ENCODE measurements at places on chromosomes 2 and 18.

DNA sequence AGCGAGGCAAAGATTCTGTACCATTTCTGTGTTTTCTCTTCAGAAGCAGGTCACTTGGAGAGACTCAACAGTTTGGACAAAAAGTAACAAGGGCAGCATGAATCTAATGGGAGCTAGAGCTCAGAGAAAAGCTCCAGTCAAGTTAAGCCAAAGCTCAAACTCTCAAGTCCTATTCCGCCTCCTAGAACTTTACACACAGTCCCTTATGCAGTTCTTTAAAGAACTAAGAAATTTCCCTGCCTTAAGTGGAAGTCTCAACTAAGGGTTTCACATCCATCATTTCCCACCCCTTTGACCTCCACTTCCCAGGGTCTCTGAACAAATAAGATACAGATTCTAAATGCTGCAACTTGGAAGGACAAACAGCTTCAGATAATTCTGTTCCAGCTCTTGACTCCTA, 121.3 kb upstream of the RNU4ATAC start:
- no peak for DNase-seq

GRCh38 chr2:187003038-187003554, 154.1 kb upstream of the ZSWIM2 start:
- no peak for DNase-seq

- no peak for DNase-seq
Observed at GRCh38 chr2:207534417-207534816, 4.7 kb downstream of the CREB1 start.

DNA sequence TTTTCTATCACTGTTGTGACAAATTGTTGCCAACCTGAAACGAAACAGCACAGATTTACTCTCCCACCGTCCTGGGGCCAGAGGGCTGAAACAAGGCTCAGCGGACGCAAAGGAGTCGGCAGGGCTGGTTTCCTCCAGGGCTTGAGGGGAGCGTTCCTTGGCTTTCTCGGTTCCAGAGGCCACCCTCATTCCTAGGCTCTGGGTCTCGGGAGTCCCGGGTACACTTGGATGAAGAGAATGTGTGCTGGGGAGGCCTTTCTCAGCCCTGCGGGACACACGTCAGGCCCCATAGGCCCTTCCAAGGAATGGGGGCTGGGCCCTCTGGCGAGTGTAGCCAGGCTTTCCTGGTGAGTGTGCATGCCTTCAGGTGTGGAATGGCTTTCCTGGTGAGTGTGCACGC, 287.3 kb upstream of the HS6ST1 start:
- DNase-seq: no peak

DNA sequence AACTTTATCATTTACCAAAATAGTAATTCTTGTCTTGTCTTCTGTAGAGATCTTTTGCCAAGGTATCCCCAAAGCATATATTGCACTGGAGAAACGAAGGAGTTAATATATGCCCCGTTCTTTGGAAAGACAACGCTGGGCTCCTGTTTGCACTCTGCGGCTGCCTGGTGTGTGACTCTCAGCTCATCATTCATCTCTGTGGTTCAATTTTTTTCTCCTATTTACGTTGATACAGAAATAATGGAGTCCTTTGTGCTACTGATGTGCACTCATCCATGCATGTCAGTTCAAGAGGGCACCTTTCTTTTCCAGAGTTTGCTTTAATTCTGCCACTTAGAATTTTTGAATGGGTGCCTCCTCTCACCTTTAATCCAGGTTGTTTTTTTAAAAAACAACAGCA, 655.5 kb downstream of the DCDC2C start:
- no peak for DNase-seq

DNA sequence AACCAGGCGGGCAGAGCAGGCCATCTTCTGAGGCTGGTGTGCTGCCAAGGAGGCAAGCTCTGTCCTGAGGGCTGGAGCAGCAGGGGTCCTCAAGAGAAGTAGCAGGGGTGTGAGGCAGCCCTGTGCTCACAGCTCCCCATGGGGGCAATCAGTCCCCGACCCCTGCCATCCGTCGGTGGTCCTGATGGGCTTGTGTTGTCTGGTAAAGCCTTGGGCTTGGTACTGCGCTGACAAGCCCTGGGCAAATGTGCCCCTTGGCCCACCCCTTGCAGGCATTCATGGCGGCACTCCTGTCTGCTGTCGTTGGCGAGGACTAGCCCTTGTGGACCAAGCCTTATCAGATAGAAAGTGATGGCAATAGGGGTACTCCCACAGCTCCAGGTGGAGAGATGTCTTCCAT, 22.6 kb upstream of the SCLY start:
- no peak for DNase-seq

GRCh38 chr2:162308747-162309503, 9.6 kb downstream of the IFIH1 start:
- no peak for DNase-seq

GRCh38 chr2:134253117-134253704, 661 bp upstream of the MGAT5 start:
- no peak for DNase-seq

DNA sequence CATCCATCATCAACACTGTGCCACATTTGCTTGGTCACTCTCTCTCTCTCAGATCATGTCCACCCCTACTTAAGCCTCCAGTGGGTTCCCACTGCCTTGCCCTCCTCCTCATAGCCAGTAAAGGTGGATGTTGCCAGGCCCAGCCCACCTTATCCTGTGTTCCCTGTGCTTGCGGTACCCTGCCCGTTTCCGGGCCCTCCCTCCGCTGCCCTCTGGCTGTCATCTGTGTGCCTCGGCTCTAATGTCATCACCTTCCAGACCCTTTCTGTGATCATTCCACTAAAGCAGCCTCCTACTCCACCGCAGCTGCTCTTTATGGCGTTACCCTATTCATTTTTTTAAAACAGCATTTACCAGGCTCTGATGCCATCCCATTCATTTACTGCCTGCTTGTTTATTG, 305.7 kb upstream of the SKOR2 start:
- no peak for DNase-seq

GRCh38 chr2:9356261-9356660, 67.1 kb downstream of the ITGB1BP1 start:
- no peak for DNase-seq

- no peak for DNase-seq
Observed at GRCh38 chr2:234679301-234679740, 182.4 kb upstream of the ARL4C start.

GRCh38 chr2:181178130-181178529, 197.7 kb downstream of the UBE2E3 start:
- DNase-seq: no peak

GRCh38 chr18:13530879-13531387, 195.4 kb downstream of the FAM210A start:
- DNase-seq: no peak

GRCh38 chr18:67597759-67598158, 81.2 kb upstream of the DSEL start:
- no peak for DNase-seq

- no peak for DNase-seq
Observed at GRCh38 chr2:235127931-235128330, 176.1 kb downstream of the SH3BP4 start.

DNA sequence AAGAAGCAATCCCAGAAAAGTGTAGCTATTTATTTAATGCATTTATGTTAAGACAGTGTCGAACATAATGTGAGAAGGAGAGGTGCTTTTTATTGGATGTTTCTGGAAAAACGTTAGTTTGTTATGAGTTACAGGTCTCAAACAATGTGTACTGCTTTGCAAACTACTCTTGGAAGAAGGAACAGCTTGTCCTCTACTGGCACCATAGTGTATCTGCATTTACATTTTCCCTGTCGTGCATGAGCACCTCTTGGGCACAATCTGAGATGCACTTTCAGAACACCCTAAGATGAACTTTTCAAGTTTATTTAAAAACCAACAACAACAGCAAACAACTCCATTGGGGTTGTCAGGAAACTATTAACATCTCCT, 22.8 kb downstream of the CCNYL1 start:
- no peak for DNase-seq

GRCh38 chr18:13370995-13371625, 152.6 kb downstream of the LDLRAD4 start:
- no peak for DNase-seq

DNA sequence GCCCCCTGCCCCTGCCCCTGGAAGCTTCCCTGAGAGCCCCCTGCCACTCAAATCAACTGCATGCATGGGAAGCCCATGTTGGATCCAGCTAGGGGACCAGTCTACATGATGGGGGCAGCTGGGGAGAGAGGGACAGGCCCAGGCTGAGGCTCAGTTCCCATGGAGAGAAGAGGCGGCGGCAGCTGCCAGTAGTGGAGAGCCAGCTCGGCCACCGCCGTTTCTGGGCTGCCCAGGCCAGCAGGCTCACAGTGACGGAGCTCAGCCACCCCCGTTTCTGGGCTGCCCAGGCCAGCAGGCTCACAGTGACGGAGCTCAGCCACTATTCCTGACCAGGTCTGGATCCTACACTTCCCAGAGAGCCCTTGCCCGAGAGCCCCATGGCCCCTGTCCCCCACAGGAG, 3.6 kb downstream of the MAB21L4 start:
- DNase-seq: no peak

- DNase-seq: no peak
Observed at GRCh38 chr2:240325016-240326007, 110.2 kb upstream of the GPC1 start.

DNA sequence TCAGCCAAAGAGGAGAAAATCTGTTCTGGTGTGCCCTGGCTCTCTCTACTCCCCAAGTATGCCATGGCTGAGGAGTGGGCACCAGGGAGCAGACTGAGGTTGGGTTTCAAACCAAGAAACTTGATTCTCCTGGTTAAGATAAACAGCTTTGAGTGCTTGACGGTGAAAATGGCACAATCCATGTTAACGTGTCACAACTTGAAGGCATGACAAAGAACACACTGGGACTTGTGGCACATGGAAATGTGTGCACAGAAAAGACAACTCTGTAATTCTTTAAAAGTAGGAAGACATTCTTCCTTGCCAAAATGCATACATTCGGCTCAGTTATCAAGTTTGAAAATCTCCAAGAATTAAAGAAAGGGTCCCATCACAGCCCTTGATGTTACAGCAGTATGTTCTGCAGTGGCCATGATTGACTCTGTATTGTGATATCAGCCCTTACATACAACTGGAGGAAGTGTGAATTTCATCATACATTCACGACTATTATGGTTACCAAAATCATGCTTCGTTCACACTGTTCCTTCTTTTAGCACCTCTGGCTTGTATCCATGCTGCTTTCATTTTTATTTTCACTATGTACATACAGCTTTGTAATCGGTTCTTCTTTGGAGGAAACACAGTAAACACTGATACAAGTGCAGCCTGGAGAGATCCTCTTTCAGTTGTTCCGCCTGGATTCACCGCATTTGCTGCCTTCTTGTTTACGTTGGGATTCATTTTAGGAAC, 15.6 kb upstream of the ACTG2 start:
- DNase-seq: no peak

- DNase-seq: no peak
Observed at GRCh38 chr2:90076311-90076710, 1384.8 kb downstream of the RPIA start.

DNA sequence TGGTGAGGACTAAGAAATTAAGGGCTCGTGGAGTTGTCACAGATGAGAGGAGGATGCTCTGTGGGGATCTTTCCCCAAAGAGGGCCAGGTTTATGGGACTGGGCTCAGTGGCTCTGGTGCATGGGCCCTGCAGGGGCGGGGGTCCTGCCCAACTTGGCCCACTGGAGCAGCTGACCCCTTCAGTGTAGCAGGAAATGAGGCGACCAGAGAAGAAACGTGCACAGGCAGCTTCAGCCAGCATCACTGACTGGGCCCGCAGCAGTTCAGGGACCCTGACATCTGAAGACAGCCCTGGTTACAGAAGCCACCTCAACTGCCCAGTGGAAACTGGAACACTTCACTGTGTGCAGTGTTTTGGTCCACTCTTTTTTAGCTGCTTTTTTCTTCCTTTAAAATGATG, 72.8 kb downstream of the EMILIN2 start:
- DNase-seq: no peak

DNA sequence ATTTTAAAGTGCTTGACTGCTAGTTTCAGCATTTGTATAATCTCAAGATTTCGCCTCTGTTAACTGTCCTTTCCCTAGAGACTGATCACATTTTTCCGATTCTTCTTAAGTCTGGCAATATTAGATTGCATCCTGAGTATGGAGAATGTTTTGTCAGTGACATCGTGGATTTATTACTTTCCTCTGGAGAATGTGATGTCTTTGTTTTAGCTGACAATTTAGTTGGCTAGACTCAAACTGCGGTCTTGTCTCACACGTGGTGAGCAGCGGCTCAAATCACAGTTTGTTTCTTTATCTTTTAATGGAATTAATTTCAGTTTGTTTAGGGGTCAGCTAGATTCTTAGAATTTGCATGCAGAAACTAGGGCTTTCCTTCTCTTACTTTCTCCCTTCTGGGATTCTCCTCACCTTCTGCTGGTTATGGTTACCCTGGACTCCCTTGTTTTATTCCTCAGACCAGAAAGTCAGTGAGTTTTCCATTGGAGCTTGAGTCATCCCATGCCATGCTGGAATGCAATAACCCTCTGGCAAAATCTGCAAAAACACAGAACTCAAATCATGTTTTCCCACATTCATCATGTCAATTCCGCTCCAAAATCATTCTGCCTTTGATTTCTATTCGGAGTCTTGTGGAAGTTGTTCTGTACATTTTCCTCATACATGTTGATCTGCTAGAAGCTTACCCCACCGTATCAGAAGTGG, 327.2 kb upstream of the TRIB2 start:
- DNase-seq: no peak

DNA sequence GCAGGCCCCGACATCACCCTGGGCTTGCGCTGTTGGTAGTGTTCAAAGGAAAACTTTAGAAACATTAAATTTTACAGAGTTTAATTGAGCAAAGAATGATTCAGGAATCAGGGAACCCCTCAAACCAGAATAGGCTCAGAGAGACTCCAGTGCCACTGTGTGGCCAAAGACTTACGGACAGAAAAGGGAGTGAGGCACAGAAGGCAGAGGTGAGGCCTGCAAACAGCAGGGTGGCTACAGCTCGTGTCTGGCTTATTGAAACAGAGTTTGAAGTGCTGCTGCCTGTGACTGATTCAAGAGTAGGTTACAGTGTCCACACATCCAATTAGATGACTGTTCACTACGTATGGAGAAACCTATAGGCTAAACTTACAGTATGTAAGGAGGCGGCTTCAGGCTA, 2.4 kb upstream of the CTDP1 start:
- DNase-seq: no peak

- DNase-seq: no peak
Observed at GRCh38 chr2:236981701-236982485, 103.8 kb upstream of the COPS8 start.

- no peak for DNase-seq
Observed at GRCh38 chr18:53458944-53459580, 765.4 kb downstream of the MBD2 start.
